ENCODE measurements at places on chromosomes 12 and 14.

GRCh38 chr14:22221508-22221907 lies 367.5 kb downstream of the DAD1 start:
- DNase-seq = no peak

GRCh38 chr12:40801861-40802260 lies 109.6 kb downstream of the CNTN1 start:
- no peak for DNase-seq

DNA sequence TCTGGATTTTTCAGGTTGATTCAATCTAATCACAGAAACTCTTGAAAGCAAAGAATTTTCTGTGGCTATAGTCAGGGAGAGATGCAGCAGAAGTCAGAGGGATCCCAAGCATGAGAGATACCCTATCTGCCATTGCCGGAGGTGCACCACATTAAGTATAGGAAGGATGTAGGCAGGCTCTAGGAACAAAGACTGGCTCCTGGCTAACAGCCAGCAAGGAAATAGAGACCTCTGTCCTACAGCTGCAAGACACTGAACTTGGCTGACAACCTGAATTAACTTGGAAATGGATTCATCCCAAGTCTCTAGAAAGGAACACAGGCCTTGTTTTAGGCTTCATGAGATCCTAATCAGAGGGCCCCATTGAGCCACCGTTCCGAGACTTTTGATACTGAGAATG lies 364.9 kb upstream of the FLRT2 start:
- DNase-seq = no peak

GRCh38 chr14:75399321-75399720 lies 28.5 kb upstream of the JDP2 start:
- DNase-seq = no peak

DNA sequence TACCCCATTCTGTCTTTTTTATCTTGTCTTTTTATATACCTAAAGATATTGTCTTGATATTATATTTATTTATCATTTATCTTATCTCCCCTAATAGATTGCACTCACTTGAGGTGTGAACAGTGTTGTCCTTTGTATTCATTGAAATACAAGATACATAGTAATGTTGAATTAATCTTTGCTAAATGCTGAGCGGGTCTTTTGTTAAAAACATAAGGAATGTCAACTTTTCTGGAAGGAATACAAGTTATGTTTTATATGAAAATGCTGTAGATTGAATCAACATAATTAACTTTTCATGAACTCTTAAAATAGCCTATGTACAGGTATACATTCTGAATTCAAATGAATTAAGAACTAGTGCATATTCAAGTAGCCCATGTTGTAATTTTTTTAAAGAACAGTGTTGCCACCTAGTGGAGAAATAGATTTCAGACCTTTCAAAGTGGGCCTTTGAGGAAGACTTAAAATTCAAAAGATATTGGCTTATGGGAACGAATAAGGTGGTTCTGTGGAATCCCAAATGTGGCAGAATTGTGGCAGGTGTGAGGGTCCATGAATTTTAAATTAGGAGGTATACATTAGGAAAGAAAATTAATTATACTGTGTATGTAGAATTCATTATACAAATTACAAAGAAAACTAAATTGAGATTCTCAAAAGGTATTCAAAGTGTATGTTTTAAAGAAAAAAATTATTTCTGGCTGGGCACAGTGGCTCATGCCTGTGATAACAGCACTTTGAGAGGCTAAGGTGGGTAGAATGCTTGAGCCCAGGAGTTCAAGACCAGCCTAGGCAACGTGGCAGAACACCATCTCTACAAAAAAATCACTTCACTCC lies 19.1 kb downstream of the BBOF1 start:
- DNase-seq = no peak

DNA sequence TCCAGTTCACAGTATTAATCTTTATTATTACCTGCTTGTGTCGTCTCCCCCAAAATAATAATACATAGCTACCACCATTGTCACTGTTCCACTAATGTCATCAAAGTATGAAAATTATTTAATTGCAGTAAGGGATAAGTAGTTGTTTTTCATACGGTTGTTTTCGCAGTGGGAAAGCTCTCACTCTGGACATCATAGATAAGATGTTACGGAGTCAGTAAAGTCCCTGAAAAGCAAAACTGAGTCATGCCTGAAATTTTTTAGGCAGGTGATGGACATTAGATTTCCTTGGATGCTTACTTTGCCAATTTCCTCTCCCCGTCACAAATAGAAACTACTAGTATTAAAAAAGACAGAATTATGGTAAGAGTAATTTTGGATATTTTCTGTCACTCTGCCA lies 13.2 kb downstream of the PNP start:
- no peak for DNase-seq

- DNase-seq = no peak
Measured at GRCh38 chr12:92608151-92609091, 94.4 kb upstream of the PLEKHG7 start.

DNA sequence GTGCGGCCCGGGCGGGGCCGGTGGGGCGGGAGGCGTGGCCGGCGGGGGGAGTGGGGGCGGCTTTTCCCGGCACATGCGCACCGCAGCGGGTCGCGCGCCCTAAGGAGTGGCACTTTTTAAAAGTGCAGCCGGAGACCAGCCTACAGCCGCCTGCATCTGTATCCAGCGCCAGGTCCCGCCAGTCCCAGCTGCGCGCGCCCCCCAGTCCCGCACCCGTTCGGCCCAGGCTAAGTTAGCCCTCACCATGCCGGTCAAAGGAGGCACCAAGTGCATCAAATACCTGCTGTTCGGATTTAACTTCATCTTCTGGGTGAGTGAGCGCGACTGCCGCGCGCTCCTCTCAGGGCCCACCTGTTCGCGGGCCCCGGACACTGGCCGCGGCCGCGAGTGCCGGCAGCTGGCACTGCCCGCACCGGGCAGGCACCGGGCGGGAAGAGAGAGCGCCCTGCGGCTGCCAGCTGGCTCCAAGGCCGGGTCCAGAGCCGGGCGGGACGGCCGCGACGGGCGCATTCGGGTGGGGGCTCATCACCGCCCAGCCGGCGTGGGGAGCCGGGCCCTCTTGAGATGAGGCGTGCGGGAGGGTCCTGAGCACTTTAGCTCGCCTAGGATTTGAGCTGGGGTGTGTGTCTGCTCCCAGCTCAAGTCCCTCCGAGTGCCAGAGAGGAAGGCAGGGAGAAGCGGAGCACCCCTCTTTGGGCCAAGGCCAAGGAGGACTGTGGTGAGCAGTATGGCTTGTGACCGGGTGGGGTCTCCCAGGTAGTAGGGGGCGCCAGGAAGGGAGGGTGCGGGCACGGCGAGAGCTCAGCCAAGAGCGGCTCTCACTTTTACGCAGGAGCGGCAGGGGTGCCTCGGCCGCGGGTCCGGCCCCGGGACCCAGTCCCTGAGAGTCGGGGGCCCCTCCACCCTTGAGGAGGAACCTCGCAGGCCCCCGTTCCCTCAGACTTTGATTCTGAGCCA lies at the start of gene CD9:
CD9 (plus strand) TSS at position 145 of the 957 bp plus-strand sequence; CDS start at position 245, 100 bp downstream.
- no peak for DNase-seq

DNA sequence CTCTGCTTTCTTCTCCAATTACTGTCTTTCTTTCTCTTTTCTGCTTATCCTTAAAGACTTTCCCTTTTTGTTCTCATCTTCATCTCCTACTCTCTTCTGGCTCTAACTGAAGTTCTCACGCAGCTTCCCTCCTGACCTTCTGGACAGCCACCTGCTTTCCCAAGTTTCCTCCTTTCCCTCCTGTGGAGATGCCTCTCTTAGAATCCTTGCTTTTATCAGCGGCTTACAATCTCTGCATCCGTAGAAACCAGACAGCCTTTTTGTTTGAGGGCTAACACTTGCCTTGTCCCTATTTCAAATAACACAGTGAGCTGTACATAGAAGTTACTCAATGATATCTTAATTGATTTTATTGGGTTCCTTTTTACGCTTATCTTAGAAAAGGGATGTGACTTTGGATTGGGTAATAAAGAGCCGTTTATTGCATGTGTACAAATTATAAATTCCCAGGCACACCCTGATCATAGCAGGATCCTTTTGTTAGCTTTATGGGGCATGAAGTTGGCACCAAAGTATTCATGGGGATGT lies 2.1 kb upstream of the LGALS3 start:
- DNase-seq = no peak

DNA sequence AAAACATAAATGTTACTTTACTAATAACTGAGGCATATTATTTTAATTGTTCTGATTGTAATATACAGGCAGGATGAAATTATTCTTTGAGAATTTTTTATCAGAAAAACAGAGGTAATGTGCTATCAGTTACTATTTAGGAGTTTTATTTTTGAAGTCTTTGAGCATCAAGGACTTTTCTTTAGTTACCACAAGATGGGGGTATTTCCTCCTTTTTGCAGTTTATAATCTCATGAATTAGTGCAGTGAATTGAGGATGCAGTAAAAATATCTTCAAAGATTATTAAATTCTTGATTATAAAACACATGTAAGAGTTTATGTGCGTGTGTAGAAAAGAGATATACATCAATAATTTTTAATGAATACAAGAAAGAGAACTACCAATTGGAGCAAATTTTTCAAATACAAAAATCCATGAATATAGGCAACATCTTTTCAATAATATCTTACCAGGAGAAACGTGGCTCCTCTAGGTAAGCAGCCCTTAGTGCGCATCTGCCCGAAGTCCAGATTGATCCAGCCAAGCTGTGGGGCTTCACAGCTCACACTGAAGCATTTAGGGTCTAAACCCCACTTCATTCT lies 71.6 kb downstream of the ERGIC2 start:
- no peak for DNase-seq

- DNase-seq = no peak
Measured at GRCh38 chr12:52391618-52392002, 6.2 kb upstream of the KRT84 start.

GRCh38 chr14:50910495-50911420 lies 33.5 kb downstream of the PYGL start:
- DNase-seq = no peak

DNA sequence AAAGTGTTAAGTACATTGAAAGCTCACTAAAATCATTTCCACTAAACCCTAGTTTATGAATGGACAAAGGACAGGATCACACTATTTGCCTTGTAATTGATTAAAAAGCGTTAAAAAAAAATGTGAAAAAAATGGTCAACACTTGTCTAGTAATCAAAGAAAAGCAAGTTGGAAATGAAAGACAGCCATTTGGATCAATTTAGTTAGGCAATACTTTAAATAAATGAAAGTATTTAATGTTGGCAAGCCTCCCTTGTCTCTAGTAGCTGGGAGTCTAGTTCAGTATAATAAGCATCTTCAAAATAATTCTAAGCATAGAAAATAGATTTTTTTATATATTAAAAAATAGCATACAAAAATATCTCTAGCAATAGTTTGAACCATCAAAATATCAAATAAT lies 14.2 kb upstream of the CNIH1 start:
- no peak for DNase-seq

DNA sequence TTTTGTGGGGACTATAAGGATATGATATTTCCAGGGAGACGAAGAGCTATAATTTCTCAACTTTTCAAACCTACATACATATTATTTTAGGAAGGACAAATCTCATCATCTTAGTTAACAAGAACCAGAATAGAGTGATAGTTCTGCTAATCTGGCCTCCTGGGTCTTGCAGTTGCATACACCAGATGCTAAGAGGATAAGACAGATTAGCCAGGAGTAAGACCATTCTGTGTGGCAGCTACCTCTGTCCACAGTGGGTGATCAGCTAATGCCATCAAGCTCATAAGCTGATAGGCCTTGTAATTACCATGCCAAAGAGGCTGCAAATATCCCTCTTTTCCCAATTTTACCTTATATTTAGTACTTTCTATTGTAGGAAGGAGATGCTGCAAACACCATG lies 776.8 kb downstream of the NRXN3 start:
- DNase-seq = no peak

- peak; percentile 67 for DNase-seq
Measured at GRCh38 chr14:98138666-98139065, 1133.3 kb downstream of the BCL11B start.

DNA sequence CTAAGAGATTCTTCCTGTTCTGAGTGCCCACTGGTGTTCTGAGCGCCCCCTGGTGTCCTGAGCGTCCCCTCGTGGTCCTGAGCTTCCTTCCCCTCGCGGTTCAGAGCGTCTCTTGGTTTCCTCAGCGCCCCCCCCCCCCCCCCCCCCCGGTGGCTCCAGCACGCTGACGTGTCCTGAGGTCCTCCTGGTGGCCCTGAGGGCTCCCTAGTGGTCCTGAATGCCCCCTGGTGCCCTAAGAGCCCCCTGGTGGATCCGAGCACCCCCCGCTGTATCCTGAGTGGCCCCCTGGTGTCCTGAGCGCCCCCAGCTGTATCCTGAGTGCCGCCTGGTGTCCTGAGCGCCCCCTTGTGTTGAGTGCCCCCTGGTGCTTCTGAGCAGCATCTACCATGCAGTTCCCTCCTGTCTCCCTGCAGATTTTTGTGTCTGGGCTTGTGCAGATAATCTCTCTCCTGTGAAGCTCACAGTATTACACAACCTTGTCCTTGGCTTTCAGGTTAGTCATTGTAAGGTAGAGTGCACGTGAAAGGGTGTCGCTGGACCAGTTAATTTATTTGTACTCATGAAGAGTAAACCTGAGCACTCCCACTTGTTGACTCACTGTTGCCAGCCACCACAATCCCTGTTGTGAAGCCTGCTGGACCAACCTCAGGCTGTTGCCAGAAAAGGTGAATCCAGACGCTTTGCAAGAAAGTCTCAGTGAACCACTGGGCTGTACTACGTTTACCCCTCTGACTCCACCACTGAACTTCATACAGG lies 1168.4 kb downstream of the TMEM121 start:
- DNase-seq = peak; percentile 48

- DNase-seq = no peak
Measured at GRCh38 chr12:29589851-29590250, 92.4 kb upstream of the OVCH1 start.

- DNase-seq = no peak
Measured at GRCh38 chr14:53668897-53669296, 287.7 kb downstream of the BMP4 start.

DNA sequence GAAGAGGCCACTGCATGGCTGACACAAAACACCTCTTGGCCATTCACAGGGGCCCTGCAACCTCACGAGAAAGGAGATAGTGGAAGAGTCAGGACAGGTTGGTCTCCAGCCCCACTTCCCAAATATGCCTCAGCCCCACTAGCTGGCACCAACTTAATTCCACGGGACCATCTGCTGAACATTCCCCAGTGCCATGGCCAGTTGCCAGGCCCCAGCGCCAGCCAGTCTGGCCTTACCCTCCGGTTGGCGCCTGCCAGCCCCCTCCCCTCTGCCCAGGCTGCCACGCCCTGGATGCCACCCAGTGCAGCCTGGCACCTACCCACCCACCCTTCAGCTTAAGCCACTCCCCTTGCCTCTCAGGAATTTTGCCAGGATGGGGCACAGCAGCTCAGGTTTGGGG lies 21.2 kb upstream of the HSPB8 start:
- no peak for DNase-seq

DNA sequence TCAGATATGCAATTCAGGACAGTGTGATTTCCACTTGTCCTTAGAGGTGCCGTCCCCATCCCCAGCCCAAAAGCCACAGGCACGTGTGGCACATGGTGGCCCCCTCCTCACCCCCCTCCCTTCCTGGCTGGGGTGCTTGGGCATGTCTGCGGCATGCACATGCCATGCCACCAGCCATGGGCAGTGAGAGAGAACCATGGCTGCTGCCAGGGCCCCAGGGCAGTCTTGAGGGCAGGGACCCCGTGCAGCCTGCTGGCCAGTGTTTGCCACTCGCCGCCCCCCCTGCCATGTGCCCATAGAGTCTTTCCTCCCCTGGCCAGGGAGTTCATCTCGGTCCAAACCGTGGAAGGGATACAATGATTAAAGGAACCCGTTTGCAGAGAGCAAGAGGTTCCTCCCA lies 41.5 kb downstream of the TNFAIP2 start:
- DNase-seq = no peak

GRCh38 chr14:21071225-21072030 lies 1.3 kb downstream of the ARHGEF40 start:
- peak; percentile 57 for DNase-seq

GRCh38 chr12:6140651-6141447 lies 16.4 kb upstream of the VWF start:
- DNase-seq = peak; percentile 21

Data from stimulated activated CD4-positive, alpha-beta T cell treated with anti-CD3 and anti-CD28 coated beads, TNF-alpha, amount 100 ng/mL, for 24 hours (primary cell).